ENCODE measurements at places on chromosomes 1 and 21. TPM values are rescaled to one million over a fixed set of nuclear protein-coding genes. Genes with fewer than 3 reads are reported as not detected.

DNA sequence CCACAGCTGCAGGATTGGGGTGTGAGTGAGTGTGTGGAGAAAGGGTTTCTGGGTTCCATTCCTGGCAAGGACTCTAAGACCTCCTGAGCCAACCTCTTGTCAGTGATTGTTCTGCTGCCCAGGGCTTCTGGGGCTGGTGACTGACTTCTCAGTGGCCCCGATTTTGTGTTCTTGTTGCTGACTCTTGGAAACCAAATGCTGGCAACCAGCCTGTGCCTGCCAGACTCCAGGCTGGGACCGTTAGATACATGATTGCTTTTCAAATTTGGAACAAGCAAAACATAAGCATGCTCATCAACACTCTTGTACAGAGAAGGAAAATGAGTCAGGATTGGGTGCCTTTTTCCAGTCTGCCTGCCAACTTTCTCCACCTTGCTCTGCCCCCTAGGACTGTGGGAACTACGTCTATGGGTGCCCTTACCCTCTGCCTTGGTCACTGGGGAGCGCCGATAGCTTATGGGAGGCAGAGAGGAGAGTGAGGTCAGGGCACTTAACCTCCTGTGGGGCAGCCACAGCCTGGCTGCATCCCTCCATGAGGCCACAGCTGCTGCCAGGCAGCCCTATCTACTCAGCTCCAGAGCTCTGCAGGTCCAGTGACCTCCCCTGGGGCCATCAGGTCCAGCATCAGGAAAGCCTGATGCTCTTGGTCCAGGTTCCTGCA, 39.3 kb upstream of the EPS8L3 start:
- no peak overlapping the region for H3K4me3 ChIP-seq
- peak overlapping the region; percentile 17 for H3K27ac ChIP-seq
- peaks cover 45% of the 10 kb centered on the region for H3K4me1 ChIP-seq
- no peaks in the 10 kb centered on the region for H3K36me3 ChIP-seq
- DNase-seq: no peak

DNA sequence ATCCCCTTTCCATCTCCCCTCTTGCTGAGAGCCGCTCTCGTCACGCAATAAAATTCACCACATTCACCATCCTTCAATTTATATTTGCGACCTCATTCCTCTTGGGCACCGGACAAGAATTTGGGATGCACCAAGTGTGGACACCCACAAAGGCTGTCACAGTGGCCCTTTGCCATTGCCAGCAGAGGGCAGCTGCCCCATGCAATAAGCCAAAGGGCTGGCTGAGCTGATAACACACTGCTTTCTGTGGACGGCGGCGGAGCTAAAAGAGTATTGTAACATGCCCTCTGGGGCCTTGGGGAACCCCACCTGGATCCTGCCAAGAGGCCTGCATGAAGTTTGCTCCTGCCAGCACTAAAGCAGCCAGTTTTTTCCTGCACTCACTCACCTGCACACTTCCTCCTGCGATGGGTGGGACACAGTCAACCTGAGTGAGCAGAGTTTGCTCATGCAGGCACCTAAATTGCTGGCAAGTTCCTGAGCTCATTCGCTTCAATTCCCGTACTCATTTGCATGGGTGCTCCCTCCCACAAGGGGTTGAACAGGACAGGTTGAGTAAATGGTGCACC, 792.3 kb upstream of the ADAMTS5 start:
- H3K27me3 ChIP-seq: no peaks in the 10 kb centered on the region
- H3K36me3 ChIP-seq: no peaks in the 10 kb centered on the region
- H3K4me3 ChIP-seq: no peak overlapping the region
- H3K4me1 ChIP-seq: no peaks in the 10 kb centered on the region
- no peak for DNase-seq

- peak; percentile 77 for DNase-seq
- no peaks in the 10 kb centered on the region for H3K27me3 ChIP-seq
- no peaks in the 10 kb centered on the region for H3K4me1 ChIP-seq
- H3K36me3 ChIP-seq: no peaks in the 10 kb centered on the region
- no peak overlapping the region for H3K27ac ChIP-seq
Observed at GRCh38 chr1:110460253-110461220, 9.6 kb downstream of the PROK1 start.

DNA sequence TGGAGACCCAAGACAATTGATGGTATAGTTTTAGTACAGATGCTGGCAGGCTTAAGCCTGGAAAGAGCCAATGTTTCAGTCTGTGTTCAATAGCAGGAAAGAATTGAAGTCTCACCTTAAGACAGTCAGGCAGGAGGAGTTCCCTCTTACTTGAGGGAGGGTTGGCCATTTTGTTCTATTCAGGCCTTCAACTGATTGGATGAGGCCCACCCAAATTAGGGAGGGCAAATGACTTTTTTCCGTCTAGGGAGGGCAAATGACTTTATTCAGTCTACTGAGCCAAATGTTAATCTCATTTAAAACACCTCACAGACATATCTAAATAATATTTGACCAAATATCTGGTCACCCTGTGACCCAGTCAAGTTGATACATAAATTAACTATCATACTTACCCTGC, 31.4 kb upstream of the ELAVL4 start:
- H3K4me1 ChIP-seq: no peaks in the 10 kb centered on the region
- no peaks in the 10 kb centered on the region for H3K27me3 ChIP-seq
- no peak for DNase-seq
- H3K27ac ChIP-seq: no peak overlapping the region

GRCh38 chr1:155884982-155885381, 25.6 kb downstream of the SYT11 start:
- DNase-seq: no peak
- no peaks in the 10 kb centered on the region for H3K4me1 ChIP-seq
- H3K27me3 ChIP-seq: no peaks in the 10 kb centered on the region
- H3K27ac ChIP-seq: no peak overlapping the region

DNA sequence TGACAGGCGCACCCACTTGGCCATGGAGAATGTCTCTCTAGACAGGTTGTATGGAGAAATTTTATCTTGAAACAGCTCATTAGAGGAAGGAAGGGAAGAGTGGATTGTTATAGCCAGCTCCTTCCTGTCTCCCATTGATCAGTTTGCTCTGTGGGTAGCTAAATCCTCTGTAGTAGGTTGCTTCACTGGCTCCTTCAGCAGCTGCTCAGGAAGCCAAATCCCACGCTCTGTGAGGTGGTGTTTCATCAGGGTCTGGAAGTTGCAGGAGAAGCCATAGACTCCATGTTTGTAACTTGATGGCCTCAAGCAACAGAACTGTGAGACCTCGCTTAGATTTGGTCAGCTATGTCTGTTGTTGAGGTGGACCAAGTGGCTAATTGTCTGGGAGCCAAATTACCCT, 6.8 kb upstream of the NFYC start:
- no peaks in the 10 kb centered on the region for H3K36me3 ChIP-seq
- H3K27ac ChIP-seq: no peak overlapping the region
- no peak overlapping the region for H3K4me3 ChIP-seq
- no peaks in the 10 kb centered on the region for H3K4me1 ChIP-seq
- no peaks in the 10 kb centered on the region for H3K27me3 ChIP-seq
- no peak for DNase-seq

DNA sequence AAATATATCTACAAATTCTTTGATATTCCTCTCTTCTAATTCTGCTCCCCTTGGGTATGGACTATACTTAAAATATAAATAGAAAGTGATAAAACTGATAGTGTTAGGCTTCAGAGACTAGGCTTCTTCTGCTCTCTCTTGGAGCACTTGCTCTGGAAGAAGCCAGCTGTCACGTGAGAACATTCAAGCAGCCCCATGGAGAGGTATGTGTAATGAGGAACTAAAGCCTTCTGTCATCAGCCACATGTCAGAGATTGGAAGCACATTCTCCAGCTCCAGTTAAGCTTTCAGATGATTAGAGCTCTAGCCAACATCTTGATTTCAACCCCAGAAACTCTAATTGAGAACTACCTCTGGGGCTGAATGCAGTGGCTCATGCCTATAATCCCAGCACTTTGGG, 34.3 kb downstream of the XKR8 start:
- no peak overlapping the region for H3K4me3 ChIP-seq
- peaks cover 21% of the 10 kb centered on the region for H3K4me1 ChIP-seq
- H3K27me3 ChIP-seq: no peaks in the 10 kb centered on the region
- no peak for DNase-seq

GRCh38 chr1:105874621-105875020, 1181.9 kb upstream of the PRMT6 start:
- DNase-seq: no peak
- H3K4me1 ChIP-seq: no peaks in the 10 kb centered on the region
- H3K27me3 ChIP-seq: no peaks in the 10 kb centered on the region
- no peak overlapping the region for H3K27ac ChIP-seq
- H3K36me3 ChIP-seq: no peaks in the 10 kb centered on the region

- no peak overlapping the region for H3K27ac ChIP-seq
- H3K4me1 ChIP-seq: no peaks in the 10 kb centered on the region
- H3K27me3 ChIP-seq: no peaks in the 10 kb centered on the region
- DNase-seq: no peak
Observed at GRCh38 chr1:7589774-7590425, 181.2 kb upstream of the VAMP3 start.

DNA sequence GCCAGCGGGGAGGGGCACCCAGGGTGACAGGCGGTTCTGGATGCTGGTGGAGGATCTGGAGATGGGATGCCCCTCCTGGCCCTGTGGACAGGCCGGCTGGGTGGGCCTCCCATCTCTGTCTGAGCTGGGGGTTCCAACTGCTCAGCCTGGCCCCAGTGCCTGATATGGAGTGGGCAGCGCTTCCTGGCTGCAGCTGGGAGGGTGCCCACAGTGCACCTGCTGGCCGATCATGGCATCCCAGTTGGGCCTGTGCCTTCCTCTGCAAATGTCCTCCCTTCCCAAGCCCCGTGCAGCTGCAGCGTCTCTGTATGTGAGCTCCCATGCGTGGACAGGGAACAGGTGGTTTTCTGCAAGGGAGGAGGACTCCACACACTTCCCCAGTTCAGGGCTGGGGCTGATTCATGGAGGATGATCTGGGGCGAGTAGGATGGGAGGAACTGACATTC, 2.1 kb downstream of the PFKL start:
- DNase-seq: no peak
- no peaks in the 10 kb centered on the region for H3K27me3 ChIP-seq
- H3K27ac ChIP-seq: no peak overlapping the region
- no peak overlapping the region for H3K4me3 ChIP-seq
- H3K4me1 ChIP-seq: peaks cover 43% of the 10 kb centered on the region

- no peaks in the 10 kb centered on the region for H3K4me1 ChIP-seq
- H3K36me3 ChIP-seq: no peaks in the 10 kb centered on the region
- no peak for DNase-seq
- H3K27ac ChIP-seq: no peak overlapping the region
- H3K27me3 ChIP-seq: no peaks in the 10 kb centered on the region
Observed at GRCh38 chr1:163307479-163308171, 14.1 kb upstream of the NUF2 start.

- no peaks in the 10 kb centered on the region for H3K27me3 ChIP-seq
- H3K36me3 ChIP-seq: no peaks in the 10 kb centered on the region
- no peak overlapping the region for H3K27ac ChIP-seq
- H3K4me1 ChIP-seq: no peaks in the 10 kb centered on the region
- no peak for DNase-seq
- H3K4me3 ChIP-seq: no peak overlapping the region
Observed at GRCh38 chr1:182329471-182329870, 62.1 kb downstream of the GLUL start.

DNA sequence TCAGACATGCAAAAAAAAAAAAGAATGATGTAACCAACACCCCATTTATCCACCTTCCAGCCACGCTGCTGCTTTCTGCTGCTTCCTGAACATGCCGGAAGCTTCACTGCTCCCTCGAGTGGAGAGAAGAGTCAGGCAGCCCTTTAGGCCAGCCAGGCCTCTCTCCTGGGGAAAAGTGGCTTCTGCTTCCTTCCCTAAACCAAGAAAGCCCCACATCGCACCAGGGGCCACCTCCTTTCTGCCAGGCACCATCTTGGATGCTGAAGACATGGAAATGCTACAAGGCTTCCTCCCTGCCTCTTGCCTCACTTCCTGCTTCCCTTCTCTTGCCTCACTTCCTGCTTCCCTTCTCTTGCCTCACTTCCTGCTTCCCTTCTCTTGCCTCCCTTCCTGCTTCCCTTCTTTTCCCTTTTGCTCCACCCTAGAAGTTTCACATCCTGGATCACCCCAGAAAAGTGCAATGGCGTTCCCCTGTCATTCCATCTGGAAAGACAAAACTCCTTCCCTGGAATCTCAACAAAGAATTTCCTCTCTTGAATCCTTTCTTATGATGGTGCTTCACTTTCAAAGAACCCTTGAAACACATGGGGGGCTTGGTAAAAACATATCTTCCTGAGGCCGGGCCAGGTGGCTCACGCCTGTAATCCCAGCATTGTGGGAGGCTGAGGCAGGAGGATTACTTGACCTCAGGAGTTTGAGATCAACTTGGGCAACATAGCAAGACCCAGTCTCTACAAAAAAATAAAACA, 18.7 kb downstream of the TNFRSF8 start:
- no peaks in the 10 kb centered on the region for H3K27me3 ChIP-seq
- DNase-seq: no peak
- H3K36me3 ChIP-seq: no peaks in the 10 kb centered on the region
- H3K4me3 ChIP-seq: no peak overlapping the region
- no peak overlapping the region for H3K27ac ChIP-seq

DNA sequence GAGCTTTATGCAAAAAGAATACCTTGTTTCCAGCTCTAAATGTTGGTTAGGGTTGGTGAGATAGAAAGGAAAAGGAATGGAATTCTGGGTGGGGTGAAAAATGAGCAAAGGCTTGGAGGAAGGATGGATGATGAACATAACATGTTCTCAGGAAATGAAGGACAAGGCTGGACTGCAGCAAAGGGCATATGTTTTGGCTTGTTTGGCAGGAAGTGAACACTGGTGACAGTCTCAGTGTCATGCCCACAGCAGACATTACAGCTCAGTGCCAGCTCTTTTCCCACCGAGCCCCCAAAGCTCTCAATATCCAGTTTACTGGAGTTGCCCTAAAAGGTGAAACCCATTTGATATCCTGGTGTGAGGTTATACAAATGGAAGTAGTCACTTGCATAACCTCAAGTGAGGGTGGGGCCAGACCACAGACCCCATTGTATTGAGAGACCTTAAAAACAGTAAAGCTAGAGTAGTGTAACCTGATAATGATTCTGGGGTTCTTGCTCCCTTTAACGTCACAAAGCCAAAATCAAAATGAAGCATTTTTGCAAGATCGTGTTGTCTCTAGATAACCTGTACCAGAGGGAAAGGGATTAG, 270.6 kb downstream of the NFIA start:
- DNase-seq: no peak
- no peaks in the 10 kb centered on the region for H3K27me3 ChIP-seq
- no peak overlapping the region for H3K4me3 ChIP-seq
- no peak overlapping the region for H3K27ac ChIP-seq
- H3K36me3 ChIP-seq: no peaks in the 10 kb centered on the region

GRCh38 chr1:41919764-41920397, 1.2 kb upstream of the HIVEP3 start:
- no peaks in the 10 kb centered on the region for H3K36me3 ChIP-seq
- no peaks in the 10 kb centered on the region for H3K27me3 ChIP-seq
- peak overlapping the region; percentile 47 for H3K4me3 ChIP-seq
- DNase-seq: peak; percentile 73

GRCh38 chr1:48674641-48675040, 102.0 kb downstream of the BEND5 start:
- no peak for DNase-seq
- no peaks in the 10 kb centered on the region for H3K27me3 ChIP-seq
- no peaks in the 10 kb centered on the region for H3K4me1 ChIP-seq
- H3K27ac ChIP-seq: no peak overlapping the region
- no peaks in the 10 kb centered on the region for H3K36me3 ChIP-seq
- H3K4me3 ChIP-seq: no peak overlapping the region

GRCh38 chr1:52142220-52143183, 613 bp downstream of the ZFYVE9 start:
- H3K36me3 ChIP-seq: no peaks in the 10 kb centered on the region
- H3K27ac ChIP-seq: no peak overlapping the region

- no peaks in the 10 kb centered on the region for H3K36me3 ChIP-seq
- H3K4me1 ChIP-seq: peaks cover 5% of the 10 kb centered on the region
- DNase-seq: no peak
- no peak overlapping the region for H3K27ac ChIP-seq
Observed at GRCh38 chr1:42731585-42731984, 8.5 kb downstream of the CLDN19 start.

DNAJC28 gene
- total RNA-seq: 0.63 TPM

AJAP1 gene
- total RNA-seq: not detected

SCAF4 gene
- total RNA-seq: 93.2 TPM

TGFB2 gene
- 0.07 TPM for total RNA-seq

Measured in natural killer cell (primary cell).